ENCODE measurements at places on chromosomes 3 and 15.

GRCh38 chr3:189099031-189099471 is 72.7 kb upstream of the TPRG1 start:
- no peak for DNase-seq

DNA sequence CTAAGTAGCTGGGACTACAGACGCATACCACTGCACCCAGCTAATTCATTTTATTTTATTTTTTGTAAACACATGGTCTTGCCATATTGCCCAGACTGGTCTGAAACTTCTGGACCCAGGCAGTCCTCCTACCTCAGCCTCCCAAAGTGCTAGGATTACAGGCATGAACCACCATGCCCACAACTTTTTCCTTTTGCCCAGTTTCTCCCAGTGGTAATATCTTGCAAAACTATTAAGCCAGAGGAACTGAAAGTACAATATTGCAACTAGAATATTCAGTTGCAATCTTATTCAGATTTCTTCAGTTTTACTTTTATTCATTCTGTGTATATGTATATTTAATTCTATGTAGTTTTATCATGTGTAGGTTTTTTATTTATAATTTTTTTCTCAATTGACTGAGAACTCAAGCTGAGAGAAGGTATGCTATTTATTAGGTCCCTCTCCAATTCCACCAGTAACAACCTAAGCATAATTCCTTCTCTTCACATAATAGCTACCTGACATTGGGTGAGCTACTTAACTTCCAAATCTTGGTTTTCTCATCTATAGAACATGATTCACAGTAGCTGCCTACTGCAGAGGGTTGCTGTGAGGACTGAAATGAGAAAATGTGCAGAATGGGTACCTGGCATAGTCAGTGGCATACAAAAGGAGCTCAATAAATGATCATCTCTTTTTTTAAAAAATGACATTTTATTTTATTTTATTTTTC is 30.8 kb downstream of the KLHL18 start:
- no peak for DNase-seq

GRCh38 chr3:52249683-52250082 is 4.1 kb downstream of the PPM1M start:
- DNase-seq: no peak

DNA sequence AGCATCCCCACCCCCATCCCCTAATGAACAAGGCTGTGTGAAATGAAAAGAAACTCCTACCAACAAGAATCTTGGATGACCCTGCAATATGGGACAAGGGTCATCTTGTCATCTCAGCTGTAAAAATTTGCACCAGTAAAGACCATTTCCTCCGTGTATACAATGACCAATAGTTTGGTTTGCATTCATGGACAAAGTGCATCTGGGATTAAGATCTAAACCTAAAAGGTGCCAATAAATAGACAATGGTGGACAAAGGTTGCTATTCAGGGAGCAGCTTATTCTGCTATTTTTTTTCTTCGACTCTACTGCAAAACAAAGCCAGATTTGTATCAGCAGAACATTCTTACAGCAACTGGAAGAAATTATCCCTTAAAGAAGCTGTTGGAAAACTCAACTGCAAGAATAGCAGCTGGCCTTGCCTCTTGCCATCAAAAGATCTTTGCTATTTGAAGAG is 8.0 kb downstream of the MGLL start:
- DNase-seq: no peak

DNA sequence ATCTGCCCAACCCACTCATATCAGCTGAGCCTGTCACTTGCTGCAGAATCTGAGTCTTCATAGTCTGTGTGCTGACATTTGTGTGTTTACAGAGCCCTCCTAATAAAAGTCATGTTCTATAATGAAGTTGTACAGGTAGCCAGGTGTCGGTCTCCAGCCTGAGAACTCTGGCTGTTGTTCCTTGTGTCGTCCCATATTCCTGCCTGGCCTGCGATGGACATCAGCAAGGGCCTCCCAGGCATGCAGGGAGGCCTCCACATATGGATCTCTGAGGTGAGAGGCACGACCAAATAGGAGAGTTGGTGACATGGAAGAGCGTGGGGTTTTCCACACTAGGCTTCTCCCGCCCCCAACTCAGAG is 2.9 kb downstream of the VILL start:
- no peak for DNase-seq

DNA sequence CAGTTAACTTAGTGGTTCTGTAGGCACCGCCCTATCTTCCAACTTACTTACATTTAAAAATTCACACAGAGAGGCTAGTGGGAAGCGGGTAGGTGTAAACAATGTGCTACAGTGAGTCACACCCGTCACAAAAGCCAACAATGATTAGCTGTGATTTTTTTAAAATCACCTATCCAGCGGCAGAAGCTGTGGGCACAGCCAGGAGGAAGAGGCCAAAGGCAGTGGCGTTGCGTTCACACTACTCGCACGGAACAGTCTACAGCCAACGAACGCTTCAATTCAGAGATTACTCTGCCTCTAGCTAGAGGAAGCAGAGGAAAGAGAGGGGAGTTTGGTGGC is 2.5 kb upstream of the NLGN1 start:
- no peak for DNase-seq

GRCh38 chr3:79886204-79886603 is 118.4 kb upstream of the ROBO1 start:
- DNase-seq: peak; percentile 68

GRCh38 chr3:128481438-128481942 is 11.5 kb downstream of the GATA2 start:
- DNase-seq: no peak

- peak; percentile 33 for DNase-seq
These were observed 6.1 kb downstream of the CD96 start for GRCh38 chr3:111548092-111548491.

GRCh38 chr3:25151281-25151902 is 276.7 kb upstream of the RARB start:
- DNase-seq: peak; percentile 48

All from choroid plexus epithelial cell (primary cell).